Lower lobe of right lung (tissue), 2 donors: ENCODE measurements at places on chromosomes 11 and 22.

GRCh38 chr11:287821-288477 lies 977 bp upstream of the PGGHG start:
- DNase-seq = peak; percentile 66

DNA sequence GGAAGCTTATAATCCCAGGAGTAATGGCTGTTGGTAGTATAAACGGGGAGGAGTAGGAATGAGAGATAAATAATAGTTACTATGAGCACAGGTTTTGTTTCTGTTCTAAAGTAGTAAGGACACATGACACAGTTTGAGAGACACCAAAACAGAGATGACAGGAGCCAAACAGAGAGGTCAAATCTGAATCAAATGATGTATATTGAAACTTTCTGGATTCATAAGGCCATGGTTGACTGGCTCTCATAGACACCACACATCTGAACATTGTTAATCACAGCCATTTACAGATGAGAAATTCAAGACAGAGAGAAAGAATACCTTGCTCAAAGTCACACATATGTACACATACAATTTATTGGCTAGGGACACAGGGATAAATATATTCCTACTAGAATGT lies 63.4 kb upstream of the UCP3 start:
- DNase-seq = no peak

DNA sequence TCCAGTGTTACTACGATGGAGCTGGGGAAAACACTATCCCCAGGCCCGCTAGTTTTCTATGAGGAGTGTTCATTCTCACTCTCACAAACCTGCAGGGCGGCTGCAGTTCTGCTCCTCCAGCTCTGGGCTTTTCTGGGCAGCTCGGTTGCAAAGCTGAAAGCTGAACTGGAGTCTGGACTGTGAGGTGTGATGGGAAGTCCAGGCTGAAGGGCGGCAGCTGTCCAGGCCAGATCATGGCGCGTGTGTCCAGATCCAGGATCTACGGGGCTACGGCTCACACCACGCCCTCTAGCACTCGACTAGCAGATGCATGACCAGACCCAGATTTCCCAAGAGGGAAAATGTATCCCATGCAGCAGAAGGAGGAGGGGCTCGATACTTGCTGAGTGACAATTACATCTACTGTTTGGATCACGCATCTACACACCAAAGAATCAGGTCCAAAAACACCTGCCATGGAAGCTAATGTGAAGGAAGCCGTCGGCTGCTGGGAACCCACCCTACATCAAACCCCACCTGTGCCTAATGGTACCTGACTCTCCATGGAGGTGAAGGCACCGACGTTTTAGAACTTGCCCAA lies 555.0 kb downstream of the BRD1 start:
- DNase-seq = no peak

- no peak for DNase-seq
These were observed 4.5 kb downstream of the ANO5 start for GRCh38 chr11:22197139-22198005.

DNA sequence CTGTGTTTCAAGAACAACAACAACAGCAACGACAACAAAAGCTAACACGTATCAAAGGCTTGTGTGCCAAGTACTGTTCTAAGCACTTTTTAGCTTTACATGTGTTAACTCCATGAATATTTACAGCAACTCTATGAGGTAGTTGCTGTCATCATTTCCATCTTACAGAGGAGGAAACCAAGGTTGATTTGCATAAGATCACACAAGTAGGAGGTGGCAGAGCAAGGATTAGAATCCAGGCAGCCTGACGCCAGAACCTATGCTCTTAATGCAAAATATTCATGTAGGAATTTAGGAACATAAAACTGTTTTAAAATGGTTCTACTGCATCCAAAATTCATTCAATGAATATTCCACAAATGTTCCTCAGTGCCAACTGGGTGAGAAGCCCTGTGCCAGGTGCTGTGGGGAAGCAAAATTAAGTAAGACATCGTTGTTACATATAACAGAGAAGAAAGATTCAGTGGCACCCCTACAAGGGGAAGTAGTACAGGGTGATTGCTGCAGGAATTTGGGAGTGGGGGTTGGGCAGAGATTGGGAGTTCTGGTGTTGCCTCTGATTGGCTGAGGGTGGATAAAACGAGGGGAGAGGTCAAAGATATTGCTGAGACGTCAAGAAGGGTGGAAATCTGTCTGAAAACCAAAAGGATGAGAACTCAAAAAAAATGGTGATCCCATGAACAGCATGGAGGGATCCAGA lies 86.1 kb upstream of the ARHGAP20 start:
- no peak for DNase-seq
